Activated CD4-positive, alpha-beta memory T cell treated with anti-CD3 and anti-CD28 coated beads, Interleukin-2, amount 10 ng/mL, durations not matched to agents 7 days and 5 days (primary cell): ENCODE measurements at places on chromosomes 5 and 9.
A peak's percentile ranks its signal among the peaks of the same experiment; 100 is the strongest.

DNA sequence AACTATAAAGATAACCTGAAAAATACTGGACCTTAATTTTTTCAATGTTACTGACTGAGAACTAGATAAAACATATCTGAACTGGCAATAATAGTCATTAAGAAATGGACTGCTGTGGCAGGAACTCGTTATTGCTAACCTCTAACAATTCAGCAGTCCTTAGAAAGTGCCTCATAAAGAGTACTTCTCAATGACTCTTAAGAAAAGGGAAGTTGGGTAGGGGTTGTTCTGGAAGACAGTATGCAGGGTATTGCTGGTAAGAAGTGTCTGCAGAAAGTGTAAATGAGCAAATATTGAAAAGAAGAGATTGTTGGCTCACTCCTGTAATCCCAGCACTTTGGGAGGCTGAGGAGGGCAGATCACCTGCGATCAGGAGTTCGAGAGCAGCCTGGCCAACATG lies 27.9 kb downstream of the FOXD1 start:
- DNase-seq: no peak

GRCh38 chr9:69831611-69832010 lies 11.0 kb downstream of the CFAP95 start:
- no peak for DNase-seq

DNA sequence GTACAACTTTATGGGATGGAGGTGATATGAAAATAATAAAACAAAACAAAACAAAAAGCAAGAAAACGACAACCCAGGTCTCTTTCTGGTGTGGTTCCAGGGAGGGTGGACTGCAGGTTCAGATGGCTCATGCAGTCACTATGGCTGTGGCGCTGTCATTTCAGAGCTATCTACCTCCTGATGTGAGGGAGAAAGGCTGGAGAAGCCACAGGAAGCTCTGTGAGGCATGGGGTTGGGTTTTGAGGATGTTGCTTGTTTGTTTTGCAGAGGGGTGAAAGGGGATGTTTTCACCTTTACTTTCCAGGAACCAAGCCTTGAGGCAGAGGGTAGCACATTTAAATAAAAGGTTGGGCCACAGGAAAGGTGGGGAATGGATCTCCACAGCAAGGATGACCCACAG lies 18.7 kb downstream of the NIPAL4 start:
- peak; percentile 31 for DNase-seq

GRCh38 chr9:106587042-106587441 lies 275.9 kb upstream of the ZNF462 start:
- no peak for DNase-seq

GRCh38 chr9:78358329-78359051 lies 61.6 kb downstream of the PSAT1 start:
- no peak for DNase-seq

- no peak for DNase-seq
Measured at GRCh38 chr9:36961051-36961450, 73.0 kb downstream of the PAX5 start.

DNA sequence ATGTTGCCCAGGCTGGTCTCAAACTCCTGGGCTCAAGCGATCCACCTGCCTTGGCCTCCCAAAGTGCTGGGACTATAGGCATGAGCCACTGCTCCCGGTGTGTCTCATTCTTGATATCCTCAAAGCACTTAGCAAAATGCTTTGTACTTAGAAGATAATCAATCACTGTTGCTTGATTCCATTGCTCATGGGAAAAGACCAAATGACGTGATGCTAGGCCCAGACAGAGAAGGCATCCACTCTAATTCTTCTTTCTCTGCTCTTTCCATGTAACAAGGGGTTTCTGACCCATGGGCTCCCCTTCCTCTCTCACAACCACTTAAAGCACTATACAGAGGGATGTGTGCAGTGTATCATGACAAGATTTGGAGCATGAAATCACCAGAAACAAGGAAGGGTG lies 83.0 kb downstream of the APBA1 start:
- DNase-seq: no peak

- no peak for DNase-seq
Measured at GRCh38 chr5:172577267-172577909, 63.7 kb upstream of the NEURL1B start.

DNA sequence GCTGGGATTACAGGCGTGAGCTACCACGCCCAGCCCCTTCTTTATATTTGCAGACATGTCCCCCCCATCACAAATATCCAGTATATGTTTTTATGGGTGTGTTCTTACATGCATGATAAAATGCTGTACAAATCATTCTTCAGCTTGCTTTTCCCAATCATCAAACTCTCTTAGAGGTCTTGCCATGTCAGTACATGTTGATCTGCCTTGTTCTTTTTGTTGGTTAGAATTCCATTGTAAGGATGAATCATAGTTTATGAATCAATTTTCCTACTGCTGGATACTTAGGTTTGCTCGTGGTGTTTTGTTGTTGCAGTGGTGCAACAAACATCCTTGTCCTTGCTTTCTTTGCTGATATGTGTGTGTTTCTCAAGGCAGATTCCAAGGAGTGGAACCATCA lies 79.9 kb upstream of the NEURL1B start:
- DNase-seq: no peak

DNA sequence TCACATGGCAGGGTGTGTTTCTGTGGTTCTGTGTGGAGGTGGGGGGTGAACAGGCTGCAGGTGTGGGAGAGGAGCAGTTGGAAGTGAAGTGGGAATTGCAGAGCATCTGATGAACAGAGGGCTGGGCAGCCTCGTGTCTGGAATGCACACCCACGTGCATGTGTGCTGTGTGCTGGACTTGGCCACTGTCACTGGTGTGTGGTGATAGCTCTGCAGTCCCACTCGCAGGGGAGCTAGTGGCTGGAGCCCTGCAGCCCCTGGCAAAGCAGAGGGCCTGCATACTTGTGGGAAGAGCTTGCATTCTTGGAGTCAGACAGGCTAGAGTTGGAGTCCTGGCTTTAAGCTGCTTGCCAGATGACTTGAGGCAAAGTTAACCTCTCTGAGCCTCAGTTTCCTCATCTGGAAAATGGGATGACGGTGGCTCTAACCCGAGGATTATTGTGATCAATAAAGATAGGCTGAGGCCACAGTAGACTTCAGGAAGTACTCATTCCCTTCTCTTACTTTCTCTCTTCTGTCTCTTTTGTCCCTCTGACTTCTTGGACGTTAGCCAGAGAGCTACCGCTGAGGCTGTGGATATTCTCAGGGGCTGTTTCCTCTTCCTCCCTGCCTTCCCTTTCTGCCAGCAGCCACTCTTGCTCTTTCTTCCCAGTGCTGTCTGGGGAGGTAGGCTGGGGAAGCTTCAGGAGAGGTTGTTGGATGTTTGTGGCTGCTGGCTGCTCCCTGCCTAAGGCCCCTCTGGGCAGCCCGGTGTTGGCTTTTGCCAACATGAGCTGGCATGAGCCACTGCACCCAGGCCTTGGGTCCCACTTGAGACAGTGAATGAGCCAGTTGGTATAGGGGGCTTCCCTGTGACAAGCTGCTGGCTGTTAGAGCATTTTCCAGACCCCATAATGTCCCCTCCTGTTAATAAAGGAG lies 18.3 kb downstream of the PSAT1 start:
- peak; percentile 0 for DNase-seq

DNA sequence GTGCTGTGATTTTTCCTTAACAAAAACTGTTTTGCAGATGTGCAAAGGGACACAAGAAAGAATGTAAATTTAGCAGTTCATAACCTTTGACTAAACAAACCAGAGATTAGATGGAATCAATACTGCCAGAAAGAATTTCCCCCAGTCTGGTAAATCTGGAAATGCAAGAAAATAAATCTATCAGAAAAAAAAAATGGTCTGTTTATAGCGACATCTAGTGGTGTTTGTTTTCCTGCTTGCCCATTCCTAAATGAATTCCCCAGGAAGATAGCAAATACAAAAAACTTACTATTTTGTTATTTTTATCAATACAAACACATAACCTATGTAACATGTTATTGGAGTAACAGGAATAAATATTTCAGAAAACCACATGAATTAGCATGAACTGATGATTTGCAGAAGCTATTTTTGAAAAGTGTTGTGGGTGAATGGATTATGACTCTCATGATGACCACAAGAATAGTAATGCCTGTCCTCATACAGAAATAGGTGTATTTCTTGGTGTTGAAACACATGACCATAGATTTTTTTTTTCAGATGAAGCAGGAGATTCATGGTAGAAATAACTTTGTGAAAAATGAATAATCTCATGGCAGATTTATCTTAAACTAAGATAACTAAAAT lies 1703.8 kb downstream of the MAT2B start:
- no peak for DNase-seq

GRCh38 chr5:172751761-172752510 lies 19.1 kb downstream of the DUSP1 start:
- DNase-seq: no peak

GRCh38 chr9:134297083-134297410 lies 29.2 kb upstream of the RXRA start:
- no peak for DNase-seq

- no peak for DNase-seq
Measured at GRCh38 chr5:43415935-43416802, 4.0 kb upstream of the CCL28 start.

DNA sequence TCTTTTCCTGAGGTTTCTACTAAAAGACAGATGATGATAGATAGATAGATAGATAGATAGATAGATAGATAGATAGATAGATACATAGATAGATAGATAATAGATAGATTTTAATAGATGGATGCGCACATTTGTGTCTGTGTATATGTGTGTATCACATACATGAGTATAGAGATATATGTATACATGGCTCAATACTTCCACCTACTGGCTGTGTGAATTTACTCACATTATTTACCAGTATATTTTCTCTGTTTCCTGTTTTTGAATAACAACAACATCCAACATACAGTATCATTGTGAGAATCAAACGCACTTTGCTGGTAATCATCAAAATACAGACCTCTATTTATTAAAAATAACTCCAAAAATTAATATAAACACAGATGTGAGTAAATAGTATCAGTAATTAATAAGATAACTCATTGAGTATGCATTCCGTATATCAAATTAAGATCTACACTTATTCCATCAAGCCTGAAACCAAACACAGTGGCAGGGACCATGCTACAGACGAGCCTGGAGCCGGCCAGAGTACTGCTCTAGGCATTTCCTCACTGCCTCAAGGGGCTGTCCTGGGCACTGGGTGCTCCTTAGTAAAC lies 338.0 kb downstream of the SEMA5A start:
- DNase-seq: no peak
